AG08395 (cell line): ENCODE measurements at places on chromosomes 1 and 21.

- DNase-seq: peak; percentile 19
These were observed 17.6 kb upstream of the RGS1 start for GRCh38 chr1:192557841-192558595.

- DNase-seq: no peak
These were observed 35.4 kb downstream of the CD34 start for GRCh38 chr1:207875532-207875931.

GRCh38 chr21:37172646-37173045 lies 94.5 kb downstream of the VPS26C start:
- DNase-seq: no peak

DNA sequence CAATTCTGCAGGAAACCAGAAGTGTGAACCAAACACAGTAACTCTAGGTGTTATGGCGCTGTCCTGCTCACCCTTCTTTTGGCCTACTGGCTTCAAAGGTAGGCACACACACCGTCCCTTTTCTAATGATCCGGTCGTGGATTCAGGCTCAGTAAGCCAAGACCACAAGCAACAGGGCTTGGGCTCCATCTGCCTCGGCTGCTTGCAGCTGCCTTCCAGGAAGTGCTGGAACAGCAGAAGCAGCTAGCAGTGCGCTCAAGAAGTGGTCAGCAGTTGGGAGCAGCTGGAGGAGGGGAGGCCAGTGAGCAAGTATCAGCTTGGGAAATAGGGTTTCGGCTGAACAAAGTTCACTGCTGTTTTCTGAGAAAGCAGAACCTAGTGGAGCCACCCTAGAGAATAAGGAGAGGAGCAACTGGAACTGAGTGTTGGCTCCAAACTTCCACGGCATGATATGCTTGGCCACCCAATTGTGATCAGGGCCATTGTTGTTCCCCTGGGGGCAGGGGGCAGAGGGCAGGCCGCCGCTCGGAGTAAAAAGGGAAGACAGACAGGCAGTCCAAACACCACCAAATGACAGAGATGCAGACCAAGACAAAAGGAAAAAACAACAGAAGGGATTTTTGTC lies 173.4 kb downstream of the TOMM20 start:
- DNase-seq: peak; percentile 23

- DNase-seq: no peak
These were observed 36.0 kb downstream of the NUAK2 start for GRCh38 chr1:205285381-205286101.
